ENCODE measurements at places on chromosomes 4 and X.

DNA sequence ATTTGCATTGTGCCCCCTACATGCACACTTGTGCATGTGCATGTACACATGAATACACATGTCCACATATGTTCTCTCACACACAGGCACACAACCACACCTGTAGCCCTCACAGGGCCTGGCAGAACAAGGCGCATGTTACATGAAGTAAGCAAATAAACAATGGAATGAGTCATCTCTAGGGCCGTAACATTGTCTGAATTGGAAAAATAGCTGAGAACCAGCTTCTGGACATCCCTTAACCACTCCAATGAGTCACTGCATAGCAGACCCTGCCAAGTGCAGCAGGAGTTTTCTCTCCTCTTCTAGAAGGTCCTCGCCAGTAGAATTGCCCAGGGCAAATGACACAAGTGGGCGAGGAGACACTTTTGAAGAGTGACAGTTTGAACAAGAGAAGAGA, 66.1 kb downstream of the MAGEA10 start:
- DNase-seq, result peak; percentile 33

GRCh38 chr4:113760795-113761619, 531 bp downstream of the CAMK2D start:
- peak; percentile 60 for DNase-seq

- DNase-seq, result no peak
Observed at GRCh38 chr4:83679692-83680091, 143.8 kb downstream of the GPAT3 start.

- DNase-seq, result no peak
Observed at GRCh38 chr4:133270021-133270570, 121.0 kb downstream of the PCDH10 start.

- DNase-seq, result no peak
Observed at GRCh38 chr4:8180310-8181093, 18.6 kb upstream of the SH3TC1 start.

DNA sequence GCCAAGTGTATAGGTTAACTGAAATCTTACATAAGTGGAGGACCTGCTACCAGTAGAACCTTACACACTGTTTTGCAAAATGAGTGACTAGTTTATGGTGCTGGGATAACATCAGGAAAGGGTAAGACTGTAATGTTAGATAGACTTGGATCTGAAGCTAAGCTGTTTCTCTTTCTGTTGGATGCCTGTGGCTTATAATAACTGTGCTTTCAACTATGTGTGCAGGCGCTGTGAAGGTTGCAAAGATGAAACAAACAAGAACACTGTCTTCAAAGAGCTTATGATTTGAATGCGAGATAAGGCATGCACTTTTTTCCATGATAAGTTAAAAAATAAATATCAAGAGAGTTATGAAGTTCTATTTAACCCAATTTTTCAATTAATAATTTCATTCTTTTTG, 34.5 kb upstream of the LCORL start:
- no peak for DNase-seq

GRCh38 chr4:108311313-108311712, 142.6 kb upstream of the LEF1 start:
- no peak for DNase-seq

- no peak for DNase-seq
Observed at GRCh38 chr4:102778720-102779119, 18.0 kb upstream of the MANBA start.

DNA sequence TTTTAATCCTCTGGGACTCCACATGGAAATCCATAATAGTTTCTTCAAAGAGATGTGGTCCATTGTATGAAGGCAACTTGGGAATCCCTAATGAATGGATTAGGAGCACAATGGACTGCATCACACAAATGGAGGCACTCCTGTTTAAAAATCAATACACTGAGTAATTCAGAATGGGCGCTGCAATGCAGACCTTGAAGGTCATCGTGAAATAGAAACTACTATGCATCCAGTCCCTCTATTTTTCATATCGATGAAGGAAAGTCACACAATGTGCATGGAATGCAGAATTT, 98.8 kb upstream of the EGFL6 start:
- DNase-seq, result no peak

DNA sequence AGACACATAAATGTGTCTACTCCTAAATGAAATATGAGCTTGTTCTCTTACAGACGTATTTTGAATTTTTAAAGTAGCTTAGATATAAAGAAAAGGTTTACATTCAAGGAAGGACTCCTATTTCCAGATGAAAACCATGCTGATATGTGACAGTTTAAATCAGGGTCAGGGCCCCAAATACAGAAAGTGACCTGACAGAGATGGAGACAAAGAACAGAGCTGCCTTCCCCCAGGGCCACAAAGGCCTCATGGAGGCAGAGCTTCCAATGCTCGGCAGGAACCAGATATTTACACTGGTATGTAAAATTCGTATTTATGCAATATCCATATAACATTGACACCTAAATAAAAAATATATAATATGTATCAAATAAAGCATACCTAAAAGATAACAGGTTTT, 124.0 kb downstream of the PRDM5 start:
- no peak for DNase-seq

DNA sequence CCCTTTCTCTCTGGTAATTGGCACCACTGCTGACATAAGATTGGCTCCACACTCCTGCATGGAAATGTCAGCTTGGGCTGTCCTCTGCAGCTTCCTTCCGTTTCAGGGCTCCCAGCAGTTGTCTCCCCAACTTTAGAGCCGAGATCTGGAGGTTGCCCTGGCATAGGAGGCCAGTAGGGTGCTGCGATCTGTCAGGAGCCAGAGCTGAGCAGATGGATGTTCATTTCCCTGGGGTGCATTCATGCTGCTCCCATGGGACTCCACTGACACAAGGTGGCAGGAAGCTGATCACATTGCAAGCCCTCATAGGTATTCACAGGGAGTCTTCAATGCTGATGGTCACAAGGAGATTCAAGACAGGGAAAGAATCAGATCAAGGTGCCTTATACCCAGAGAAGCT, 116.6 kb upstream of the RAI2 start:
- no peak for DNase-seq

DNA sequence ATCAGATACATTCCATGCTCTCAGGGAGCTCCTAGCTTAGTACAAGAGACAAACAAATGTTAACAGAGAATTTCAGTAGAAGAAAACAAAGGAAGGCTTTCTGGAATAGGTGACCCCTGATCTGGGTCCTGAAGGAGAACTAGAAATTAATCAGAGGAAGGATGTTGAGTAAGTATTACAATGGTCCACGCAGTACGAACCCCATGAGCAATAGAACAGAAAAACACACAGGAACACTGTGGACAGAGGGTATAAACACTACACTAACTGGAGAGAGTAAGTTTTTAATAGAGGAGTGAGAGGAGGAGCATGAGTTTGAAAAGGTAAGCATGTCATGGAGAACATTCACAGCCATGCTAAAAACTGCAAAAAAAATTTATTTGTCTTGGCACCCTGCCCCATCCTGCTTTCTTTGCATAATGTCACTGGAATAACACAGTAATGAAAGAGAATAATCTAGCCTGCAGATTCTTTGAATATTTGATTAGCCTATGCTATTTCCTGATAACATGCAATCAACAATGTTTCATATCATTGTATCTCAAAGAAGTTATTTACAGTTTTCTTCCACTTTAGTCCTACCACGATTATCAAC, 140.3 kb upstream of the ZXDB start:
- DNase-seq, result no peak

DNA sequence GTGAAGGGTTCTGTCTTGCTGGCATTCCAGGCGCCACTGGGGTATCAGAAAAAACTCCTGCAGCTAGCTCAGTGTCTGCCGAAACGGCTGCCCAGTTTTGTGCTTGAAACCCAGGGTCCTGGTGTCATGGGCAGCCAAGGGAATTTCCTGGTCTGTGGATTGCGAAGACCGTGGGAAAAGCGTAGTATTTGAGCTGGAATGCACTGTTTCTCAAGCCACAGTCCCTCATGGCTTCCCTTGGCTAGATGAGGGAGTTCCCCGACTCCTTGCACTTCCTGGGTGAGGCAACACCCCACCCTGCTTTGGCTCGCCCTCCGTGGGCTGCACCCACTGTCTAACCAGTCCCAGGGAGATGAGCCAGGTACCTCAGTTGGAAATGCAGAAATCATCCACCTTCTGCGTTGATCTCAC, 40.1 kb downstream of the NOP14 start:
- DNase-seq, result no peak

- peak; percentile 43 for DNase-seq
Observed at GRCh38 chr4:156545003-156545785, 426.4 kb downstream of the PDGFC start.

DNA sequence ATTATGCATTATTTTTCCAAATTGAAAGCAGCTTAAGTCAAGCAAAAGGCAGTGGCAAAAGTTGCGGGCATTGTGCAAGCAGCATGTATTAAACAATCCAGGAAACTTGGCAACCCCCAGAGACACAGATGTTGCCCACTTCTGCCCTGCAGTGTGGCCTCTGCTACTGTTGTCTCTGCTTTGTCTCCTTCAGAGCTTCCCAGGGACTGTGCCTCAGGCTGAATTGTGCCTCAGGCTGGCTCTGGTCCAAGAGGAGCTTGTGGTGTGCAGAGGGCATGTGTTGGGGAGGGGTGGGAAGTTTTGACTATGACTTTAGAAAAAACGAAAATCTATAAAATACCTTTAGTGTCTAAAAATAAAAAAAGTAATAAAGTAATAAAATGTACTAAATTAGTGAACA, 201.4 kb downstream of the CCSER1 start:
- DNase-seq, result peak; percentile 10

DNA sequence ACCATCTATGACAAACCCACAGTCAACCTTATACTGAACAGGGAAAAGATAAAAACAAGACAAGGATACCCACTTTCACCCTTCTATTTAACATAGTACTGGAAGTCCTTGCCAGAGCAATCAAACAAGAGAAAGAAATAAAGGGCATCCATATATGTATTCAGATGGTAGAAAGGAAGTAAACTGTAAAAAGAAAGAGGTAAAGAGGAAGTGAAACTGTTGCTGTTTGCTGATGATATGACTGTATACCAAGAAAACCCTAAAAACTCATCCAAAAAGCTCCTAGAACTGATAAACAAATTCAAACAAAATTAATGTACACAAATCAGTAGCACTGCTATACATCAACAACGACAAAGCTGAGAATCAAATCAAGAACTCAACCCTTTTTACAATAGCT, 538.7 kb upstream of the PABPC4L start:
- no peak for DNase-seq

DNA sequence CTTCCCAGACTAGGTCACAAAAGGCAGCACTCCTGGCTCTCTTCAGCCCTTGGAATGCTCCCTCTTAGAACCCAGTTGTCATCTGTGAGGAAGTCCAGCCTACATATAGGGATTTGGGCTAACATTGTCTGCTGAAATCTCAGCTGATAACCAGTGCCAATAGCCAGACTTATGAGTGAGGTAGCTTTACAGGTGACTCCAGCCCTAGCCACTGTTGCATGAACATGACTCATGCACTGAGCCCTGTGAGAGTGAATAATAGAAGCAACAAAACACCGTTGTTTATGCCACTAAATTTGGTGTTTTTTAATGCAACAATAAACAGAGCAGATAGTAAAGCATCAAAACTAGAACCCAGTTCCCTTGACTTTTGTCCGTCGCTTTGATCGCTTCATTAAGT, 433.2 kb downstream of the STIM2 start:
- no peak for DNase-seq

DNA sequence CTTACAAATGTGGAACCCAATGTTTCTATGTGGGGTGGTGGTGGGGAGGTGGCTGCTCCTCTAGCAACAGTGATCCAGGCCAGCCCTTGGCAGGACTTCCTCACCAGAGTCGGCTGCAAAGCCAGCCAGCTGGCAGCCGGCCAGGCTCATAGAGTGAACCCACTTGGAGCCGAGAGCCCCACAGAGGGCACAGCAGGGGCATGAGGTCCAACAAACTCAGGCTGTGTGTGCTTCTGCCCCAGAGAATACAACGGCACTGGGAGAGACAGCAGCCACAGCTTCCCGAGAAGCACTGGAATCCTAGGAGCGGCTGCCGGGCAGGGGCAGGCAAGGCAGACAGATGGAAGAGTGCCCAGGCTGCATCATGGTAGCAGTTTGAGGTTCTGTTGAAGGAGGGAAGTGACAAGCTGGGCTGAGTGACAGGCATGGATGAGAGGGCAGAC, 23.5 kb upstream of the SOWAHD start:
- no peak for DNase-seq

GRCh38 chr4:144633215-144633614, 12.7 kb upstream of the HHIP start:
- no peak for DNase-seq

- no peak for DNase-seq
Observed at GRCh38 chr4:173192375-173193162, 24.0 kb downstream of the GALNT7 start.

GRCh38 chr4:85302756-85303155, 172.2 kb upstream of the ARHGAP24 start:
- no peak for DNase-seq

- no peak for DNase-seq
Observed at GRCh38 chrX:38890326-38890725, 89.1 kb downstream of the MID1IP1 start.

DNA sequence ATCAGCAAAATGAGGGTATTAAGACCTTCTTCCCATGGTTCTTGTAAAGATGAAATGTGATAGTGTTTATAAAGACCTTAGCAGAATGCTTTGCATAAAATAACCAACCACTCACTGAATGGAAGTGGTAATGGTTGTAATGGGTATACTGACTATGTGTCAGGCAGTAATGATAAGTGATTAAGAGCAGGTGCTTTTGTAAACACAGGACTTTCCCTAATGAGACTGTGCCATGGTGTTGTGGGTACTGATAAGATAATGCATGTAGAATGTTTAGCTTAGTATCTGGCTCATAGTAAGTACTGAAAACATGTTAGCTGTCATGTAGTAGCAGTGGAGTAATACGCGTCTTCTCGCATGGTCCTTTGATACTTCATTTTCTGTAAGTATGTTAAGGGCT, 6.9 kb downstream of the LSM6 start:
- no peak for DNase-seq

DNA sequence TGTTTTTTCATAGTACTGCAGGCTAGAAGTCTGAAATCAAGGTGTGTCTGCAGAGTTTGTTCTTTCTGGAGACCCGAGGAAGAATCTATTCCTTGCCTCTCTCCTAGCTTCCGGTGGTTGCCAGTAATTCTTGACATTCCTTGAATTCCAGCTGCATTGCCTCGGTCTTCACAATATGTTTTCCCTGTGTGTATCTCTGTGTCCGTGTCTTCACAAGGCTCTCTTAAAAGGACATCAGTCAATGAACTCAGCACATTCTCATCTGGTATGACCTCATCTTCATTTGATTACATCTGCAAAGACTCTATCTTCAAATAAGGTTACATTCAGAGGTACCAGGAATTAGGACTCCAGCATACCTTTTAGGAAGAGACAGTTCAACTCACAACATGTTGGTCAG, 163.4 kb downstream of the BANK1 start:
- DNase-seq, result peak; percentile 87

GRCh38 chrX:30005813-30006212, 209.6 kb upstream of the MAGEB2 start:
- DNase-seq, result no peak

DNA sequence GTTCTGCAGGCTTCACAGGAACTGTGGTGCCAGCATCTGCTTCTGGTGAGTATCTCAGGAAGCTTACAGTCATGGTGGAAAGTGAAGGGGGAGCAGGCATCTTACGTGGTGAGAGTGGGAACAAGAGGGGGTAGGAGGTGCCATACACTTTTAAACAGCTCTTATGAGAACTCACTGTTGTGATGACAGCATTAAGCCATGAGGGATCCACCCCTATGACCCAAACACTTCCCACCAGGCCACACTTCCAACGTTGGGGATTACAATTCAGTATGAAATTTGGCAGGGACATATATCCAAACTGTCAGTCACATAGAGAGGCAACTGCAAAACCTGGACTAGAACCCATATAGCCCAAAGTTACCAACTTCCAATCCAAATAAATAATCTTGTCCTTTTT, 43.1 kb upstream of the ZCCHC12 start:
- DNase-seq, result no peak

- DNase-seq, result peak; percentile 93
Observed at GRCh38 chr4:99205153-99205979, 13.7 kb downstream of the ADH6 start.
